Activated CD8-positive, alpha-beta memory T cell treated with anti-CD3 and anti-CD28 coated beads, Interleukin-2, amount 50 U/mL, for 48 hours (primary cell): ENCODE measurements at places on chromosomes 7 and 10.
A peak's percentile ranks its signal among the peaks of the same experiment; 100 is the strongest.

DNA sequence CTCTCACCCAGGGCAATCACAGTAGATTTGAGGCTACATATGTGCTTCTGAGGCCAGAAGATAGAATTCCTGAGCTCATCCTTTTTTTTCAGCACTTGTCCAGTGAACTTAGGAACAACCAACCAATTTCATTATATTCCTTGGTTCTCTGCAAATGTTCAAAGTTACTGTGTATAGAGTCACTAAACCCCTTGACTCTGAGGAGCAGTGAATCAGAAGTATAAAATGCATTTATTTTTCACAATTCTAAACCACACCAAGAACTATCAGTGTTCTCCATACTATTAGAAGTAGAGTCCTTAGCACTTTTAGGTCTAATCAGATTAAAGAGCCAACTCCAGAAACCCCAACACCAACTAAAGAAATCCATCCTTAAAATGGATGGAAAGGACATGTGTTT is 19.6 kb upstream of the PAPSS2 start:
- no peak for DNase-seq

DNA sequence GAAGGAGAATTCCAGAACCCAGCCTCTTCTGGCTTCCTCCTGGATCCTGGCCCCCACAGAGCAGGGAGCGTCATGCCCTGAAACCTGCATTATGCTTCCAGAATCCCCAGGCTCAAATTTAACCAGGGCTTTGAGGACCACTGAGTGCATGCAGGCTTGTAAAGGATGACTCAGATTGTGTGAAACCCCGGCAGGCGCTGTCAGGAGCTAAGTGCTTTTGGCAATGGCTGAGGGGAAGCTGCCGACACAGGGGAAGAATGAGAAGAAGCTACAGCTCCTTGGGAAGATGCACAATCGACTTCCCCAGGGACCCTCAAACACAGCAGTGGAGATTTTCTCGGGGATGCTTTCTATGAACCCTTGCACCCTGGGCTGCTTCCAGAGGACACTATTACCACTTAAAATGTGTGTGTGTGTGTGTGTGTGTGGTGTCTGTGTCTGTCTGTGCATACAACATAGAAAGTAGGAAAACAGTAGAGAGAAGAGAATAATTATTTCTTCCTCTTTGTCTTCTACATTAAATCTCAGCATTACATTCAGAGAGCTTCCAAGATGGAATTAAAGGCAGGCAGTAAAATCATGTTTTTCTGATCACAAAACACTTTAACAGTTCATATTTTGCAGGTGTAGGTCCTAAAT is 183.5 kb upstream of the INHBA start:
- DNase-seq = no peak

DNA sequence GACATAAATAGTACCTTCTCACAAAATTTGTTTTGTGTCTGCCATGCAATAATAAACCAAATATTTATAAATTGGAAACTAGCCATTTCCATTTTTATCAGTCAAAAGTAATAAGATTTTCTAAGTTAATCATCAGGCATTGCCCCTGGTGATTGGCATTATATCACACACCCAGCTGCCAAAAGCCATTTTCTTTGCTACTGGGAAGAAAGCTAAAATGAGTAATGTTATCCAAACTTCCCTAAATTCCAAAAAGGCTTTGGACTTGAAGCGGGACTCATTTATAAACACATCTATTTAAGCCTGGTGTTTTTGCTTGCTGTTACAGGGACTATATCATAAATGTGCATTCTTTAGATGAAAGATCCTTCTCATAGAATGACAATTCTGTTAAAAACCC is 86.0 kb downstream of the AKR1D1 start:
- no peak for DNase-seq

DNA sequence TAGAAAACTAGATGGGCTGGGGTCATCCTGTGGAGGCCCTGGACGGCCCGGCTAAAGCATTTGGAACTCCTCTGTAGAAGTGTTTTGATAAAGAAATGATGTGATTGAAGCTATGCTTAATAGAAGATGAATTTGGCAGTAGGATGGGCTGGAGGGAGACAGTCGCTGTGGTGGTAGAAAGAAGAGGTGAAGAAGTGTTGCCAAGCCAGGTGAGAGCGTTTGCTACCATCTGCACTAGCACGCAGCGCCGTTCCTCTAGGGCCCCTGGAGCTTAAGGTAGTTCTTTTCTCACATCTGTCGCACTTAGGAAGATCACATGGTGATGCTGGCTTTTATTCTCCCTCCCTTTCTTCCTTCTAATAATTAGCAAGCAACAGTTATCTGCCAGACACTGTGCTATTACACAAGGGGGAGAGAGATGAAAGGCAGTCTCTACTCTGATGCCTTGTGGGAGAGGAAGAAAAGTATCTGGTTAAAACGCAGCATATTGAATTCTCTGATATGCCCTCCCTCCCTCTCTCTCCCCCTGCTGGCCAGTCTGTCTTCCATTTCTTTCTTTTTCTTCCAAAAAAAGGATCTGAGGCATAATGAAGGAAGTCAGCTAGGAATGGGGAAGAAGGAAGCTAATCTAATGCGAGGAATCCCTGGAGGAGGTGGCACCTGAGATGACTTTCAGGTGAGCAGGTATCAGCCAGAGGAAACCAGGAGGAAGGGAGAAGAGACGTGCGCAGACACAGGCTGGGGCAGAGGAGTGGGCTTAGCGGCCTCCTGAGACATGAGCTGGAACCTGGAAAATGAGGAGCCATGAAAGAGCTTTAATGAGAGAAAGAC is 162.3 kb upstream of the KLF14 start:
- peak; percentile 54 for DNase-seq

DNA sequence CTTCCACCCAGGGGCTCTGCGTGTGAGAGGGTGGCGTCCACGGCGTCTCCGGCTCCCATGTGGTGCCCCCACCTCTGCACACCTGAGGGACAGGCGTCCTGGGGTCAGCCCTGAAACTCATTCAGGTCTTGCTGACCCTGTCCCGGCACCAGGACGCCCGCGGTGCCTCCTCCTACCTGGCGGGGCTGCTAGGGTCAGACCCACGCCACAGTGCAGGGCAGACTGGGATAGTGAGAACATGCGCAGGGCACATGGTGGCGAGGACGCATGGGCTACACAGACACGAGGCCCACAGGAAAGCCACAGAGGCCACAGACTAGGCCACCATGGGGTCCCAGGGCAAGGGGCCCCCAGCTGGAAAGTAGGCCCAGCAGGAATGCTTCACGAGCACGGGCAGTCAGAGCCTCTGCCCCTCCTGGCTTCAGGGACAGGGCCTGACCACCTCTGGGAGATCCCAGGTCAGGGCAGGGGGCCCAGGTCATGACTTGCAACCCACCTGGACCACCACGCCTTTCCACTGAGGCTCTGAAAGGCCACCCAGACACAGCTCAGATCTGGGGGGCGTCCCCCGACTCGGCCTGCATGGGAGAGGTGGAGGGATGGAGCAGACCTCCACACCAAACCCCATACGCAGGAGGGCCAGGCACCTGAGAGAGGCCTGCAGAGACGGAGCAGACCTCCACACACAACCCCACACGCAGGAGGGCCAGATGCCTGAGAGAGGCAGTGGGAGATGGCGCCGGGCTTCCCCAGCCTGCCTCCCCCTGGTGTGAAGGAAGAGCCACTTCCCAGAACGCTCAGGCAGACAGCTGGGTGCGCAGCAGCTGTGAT is 188.6 kb downstream of the ELFN1 start:
- no peak for DNase-seq

DNA sequence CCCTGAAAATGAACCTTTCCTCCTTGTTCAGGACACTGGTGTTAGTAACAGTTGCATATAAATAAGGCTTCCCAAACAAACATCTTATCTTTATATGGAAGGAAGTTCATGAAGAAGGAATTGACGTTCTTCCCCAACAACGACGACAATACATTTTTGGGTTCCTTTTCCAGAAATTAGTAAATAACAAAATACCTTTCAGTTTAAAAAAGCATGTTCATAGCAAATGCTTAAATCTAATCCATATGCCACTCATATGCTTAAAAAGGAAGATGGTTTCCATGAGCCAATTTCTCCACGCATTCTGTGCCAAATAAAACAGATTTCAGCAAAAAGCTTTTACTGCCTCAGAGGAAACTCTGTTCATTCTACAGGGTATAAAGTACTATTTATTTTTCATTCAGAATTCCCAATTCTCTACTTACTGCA is 182.6 kb downstream of the COBL start:
- DNase-seq = no peak
